MM.1S (cell line): ENCODE measurements at places on chromosomes 2 and 18.
A peak's percentile ranks its signal among the peaks of the same experiment; 100 is the strongest.

GRCh38 chr2:177445200-177445599, 52.6 kb downstream of the AGPS start:
- no peak for DNase-seq

- DNase-seq = no peak
These were observed 22.0 kb upstream of the FZD5 start for GRCh38 chr2:207791579-207792243.

- DNase-seq = no peak
These were observed 24.0 kb upstream of the SLC35F5 start for GRCh38 chr2:113780472-113780871.

DNA sequence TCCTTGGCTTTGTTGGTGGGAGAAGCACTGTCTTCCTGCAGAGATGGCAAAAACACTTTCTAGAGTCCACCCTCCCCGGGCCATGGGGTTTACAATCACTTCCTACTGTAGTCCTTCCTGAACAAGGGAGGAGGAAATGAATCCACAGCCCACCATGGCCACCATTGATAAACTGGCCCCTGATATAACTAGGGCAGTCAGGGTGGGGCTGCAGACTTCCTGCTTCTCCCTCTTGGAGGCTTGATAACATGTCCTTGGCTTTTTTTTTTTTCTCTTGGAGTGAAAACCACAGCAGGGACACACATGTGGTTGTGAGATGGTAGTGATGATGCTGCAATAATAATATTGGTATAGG, 437.8 kb downstream of the ZNF521 start:
- no peak for DNase-seq

DNA sequence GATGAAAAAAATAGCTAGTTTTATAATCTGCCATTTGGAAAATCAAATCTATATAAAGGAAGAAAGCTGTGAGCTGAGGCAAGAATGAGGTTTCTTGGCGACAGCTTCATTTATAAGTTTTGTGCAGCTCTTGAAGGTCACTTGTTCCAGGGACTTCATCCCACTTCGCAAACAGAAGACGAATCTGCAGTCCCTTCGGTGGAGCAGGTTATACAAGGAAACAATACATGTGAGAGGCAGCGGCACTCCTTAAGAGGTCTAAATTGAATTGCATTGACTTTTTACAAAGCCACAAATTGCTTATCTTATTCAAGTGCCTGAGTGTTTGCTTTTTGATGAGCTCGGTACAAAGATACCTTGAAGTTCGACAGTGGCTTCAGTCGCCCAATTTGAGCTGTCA, 72.2 kb downstream of the C1QL2 start:
- no peak for DNase-seq

- DNase-seq = no peak
These were observed 138.9 kb downstream of the FHOD3 start for GRCh38 chr18:36436387-36436786.

GRCh38 chr2:85033388-85033787, 62.4 kb downstream of the KCMF1 start:
- no peak for DNase-seq

- DNase-seq = no peak
These were observed 225.4 kb downstream of the LOXHD1 start for GRCh38 chr18:46431522-46432171.

- no peak for DNase-seq
These were observed 3.4 kb upstream of the CYP1B1 start for GRCh38 chr2:38079116-38080052.

DNA sequence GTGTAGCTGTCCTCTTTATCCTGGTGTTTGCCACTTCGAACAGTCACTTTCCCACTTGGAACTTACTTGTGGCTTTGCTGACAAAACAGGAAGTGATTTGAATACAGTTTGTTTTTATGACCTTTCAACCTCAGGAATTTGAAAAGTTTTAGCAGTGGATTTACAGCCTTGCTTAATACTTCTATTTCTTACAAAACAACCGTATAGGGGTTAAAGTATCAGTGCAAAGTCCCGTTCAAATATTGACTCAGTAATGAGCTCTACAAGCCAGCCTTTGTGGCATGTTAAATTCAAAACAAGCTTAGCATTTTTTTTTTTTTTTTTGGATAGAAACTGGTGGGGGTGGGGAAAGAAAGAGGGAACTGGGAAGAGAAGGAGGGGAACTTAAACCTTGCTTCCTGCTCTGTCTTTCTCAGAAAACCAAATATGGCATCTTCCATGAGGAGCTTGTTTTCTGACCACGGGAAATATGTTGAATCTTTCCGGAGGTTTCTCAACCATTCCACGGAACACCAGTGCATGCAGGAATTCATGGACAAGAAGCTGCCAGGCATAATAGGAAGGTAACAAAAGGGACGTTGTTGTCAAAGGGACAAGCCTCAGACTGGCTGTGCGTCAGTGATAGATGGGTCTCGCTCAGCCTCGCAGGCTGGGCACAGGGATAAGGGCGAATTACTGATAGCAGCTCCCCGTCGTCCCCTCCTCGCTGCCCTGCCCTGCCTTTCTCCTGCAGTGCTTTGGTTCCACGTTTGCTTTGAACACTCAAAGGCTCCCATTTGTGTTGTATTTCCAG, at the start of gene HNMT:
HNMT (plus strand) TSS at position 408 of the 793 bp plus-strand sequence; CDS start at position 427, 19 bp downstream.
- DNase-seq = no peak

DNA sequence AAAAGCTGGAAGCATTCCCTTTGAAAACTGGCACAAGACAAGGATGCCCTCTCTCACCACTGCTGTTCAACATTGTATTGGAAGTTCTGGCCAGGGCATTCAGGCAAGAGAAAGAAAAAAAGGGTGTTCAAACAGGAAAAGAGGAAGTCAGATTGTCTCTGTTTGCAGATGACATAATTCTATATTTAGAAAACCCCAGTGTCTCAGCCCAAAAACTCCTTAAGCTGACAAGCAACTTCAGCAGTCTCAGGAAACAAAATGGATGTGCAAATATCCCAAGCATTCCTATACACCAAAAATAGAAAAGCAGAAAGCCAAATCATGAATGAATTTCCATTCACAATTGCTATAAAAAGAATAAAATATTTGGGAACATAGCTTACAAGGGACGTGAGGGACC, 11.1 kb downstream of the SLC8A1 start:
- no peak for DNase-seq

GRCh38 chr2:240987588-240987987, 10.8 kb upstream of the SNED1 start:
- DNase-seq = no peak

DNA sequence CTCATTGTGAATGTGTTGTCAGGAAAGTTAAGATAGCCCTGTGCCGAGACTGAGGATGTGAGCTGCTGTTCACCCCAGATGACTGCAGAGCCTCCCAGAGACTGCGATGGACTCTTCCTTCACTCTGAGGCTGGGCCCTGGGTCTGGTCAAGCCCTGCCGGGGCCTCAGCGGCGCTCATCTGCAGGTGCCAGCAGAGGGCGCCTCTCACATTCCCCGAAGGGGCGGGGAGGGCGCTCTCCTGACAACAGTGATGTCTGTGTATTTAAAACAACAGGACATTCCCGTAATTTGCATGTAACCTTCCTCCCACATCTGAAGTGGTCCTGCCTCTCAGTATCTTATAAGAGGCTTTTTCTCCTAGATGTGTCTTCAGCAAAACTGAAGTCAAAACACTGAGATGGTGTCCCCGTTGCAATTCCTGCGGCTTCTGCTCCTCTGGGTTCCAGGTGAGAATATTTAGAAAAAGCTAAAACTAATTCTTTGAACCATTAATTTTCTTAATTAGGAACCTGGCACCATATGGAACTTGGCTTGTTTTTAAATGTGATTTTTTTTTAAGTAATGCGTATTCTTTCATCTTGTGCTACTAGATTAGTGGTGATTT, 1377.9 kb downstream of the RPIA start:
- peak; percentile 36 for DNase-seq

GRCh38 chr2:112065966-112066365, 10.9 kb downstream of the TMEM87B start:
- peak; percentile 51 for DNase-seq

GRCh38 chr2:45153121-45153520, 143.9 kb upstream of the SIX2 start:
- DNase-seq = no peak

DNA sequence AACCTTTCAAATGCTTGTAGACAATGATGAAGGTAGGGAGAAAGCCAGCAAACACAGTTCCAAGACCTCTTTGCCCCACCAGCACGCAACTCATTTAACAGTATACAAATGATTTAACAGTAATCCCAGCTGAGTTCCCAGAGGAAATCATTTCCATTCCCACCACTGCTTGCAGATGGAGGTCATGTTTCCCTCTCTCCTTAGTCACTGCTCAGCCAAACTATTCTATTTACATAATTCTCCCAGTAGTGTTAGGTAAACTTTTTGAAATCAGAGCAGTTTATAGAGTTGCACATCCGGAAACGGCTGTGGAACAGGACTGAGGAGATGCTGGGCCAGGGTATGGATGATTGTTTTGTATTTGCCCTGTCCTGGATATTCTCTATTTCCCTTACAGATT, 328.5 kb downstream of the FIGN start:
- DNase-seq = no peak

- DNase-seq = no peak
These were observed 15.0 kb downstream of the MGAT4A start for GRCh38 chr2:98715812-98716451.

DNA sequence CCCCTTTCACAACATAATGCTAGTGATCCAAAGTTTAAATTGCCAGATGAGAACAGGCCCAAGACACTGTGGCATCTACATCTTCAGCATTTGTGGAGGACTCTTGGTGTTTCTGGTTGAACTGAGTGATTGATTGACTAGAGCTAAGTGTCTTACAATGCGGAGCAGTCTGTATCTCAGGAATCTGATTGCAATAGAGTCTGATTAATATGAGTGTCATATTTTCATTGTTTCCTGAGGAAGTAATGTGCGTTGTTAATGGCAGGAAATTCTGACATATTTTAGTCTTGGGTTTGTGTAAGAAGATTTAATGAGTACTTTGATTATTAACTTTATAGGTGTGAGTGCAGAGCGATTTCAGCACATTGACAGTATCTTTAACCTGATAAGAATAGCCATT, 82.0 kb upstream of the PROKR1 start:
- no peak for DNase-seq

DNA sequence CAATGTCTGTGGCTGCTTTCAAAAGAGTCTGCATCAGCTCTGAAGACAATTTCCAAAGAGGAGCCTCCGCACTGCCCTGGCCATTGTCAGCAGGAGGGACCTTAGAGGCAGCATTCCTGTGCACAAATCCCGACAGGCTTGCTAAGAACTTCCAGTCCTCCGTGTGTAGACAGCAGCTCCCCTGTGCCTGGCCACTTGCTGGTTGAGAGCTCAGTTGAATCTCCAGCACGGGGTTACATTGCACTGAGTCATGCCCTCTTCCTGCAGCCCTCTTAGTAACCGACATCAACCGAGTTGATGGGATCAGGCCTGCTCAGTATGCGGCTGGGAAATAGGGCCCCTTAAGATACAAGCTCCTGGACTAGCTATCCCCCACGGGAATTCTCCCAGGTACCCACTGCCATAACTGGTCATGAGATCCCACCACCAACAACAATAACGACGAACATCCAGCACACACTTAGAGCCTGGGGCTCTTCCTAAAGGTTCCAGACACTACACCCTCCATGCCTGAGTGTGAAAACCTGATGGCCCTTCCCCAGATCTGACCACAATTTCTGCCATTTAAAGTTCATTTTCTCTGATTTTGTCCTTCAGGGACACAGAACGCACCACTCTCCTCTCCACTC, 12.0 kb downstream of the ATP6V1B1 start:
- no peak for DNase-seq

GRCh38 chr2:112151701-112152440, 13.7 kb downstream of the FBLN7 start:
- DNase-seq = no peak

GRCh38 chr18:78876868-78877267, 102.8 kb upstream of the SALL3 start:
- DNase-seq = no peak

GRCh38 chr2:178767094-178768060, 39.8 kb downstream of the TTN start:
- DNase-seq = no peak

GRCh38 chr2:134718023-134718816, 580 bp downstream of the TMEM163 start:
- DNase-seq = no peak

DNA sequence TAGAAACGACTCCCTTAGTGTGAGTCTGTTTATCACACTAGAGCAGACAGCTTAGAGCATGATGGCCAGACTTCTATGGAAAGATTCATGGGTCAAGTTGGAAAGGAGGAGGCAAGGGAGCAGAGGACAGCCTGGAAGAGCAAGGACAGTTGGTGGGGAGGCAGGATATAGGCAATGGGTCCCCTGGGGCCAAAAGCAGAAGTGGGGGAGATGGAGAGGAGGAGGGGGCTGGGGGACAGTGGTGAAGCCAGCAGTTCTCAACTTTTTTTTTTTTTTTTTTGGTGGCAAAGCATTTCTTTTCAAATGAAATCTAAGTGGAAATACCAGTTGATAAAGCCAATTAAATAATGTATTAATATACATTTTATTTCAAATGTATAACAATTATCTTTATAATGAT, 197.9 kb downstream of the HRH4 start:
- DNase-seq = no peak

DNA sequence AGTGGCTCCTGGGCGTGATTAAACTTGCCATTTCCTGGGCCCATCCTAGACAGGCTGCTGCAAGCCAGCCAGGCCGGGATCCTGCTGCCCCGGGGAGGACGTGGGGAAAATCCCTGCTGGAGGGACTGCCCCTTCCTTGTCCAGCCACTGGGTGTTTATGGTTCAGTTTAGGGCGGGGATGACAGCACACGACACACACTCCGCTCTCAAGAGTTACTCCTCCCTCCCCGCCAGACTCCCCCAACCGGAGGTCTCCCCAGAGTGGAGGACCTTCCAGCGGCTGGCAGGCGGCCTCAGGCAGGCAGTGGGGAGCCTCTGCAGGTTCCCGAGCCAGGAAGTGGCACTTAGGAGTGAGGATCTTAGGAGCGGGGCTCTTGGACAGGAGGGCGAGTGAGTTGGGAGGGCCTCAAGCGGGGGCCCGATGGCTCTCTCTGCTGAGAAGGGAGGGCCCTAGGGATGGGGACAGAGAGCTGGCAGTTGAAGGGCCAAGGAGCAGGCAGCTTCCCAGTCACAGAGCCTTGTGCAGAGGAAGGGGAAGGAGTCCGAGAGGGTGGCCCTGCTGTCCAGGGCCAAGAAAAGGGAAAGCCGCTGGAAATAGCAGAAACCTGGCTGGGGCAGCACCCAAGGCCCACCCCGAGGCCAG, 5.7 kb upstream of the GPR35 start:
- DNase-seq = no peak

DNA sequence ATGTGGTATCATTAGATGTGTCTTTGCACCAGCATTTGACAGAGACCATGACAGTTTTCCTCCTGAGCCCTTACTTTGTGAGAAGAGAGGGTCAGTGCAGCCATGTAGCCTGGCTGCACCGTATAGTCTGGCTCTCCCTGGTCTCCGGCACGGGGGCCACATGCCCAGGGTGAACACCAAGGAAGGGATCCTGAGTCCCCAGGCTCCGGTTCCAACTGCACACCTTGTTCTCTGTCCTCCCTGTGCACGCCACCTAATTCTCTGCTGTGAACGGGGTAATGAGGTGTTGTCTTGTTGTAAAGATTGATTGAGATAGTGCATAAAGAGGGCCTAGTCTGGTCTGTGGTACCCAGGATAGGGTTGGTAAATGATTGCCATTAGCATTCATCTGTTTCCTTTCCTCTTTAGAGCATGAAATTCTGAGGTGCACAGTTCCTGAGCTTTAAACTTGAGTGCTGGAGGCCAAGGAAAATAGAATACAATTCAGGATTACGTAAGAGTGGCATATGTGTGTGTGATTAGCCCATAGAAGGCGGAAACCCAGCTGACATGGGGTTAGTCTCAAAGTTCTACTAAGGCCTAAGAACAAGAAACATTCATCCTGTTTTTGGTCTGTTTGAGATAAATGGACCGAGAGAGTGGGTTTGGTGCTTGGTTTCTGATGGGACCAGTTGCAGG, 55.5 kb downstream of the NCK2 start:
- no peak for DNase-seq

- DNase-seq = no peak
These were observed 7.9 kb upstream of the E2F6 start for GRCh38 chr2:11473659-11474433.
